Mucosa of gallbladder (tissue), 1 donor: ENCODE measurements at places on chromosomes 7 and 10. TPM values are rescaled to one million over a fixed set of nuclear protein-coding genes. Genes with fewer than 3 reads are reported as not detected.
A peak's percentile ranks its signal among the peaks of the same experiment; 100 is the strongest.

Gene ADAM8
- total RNA-seq, result 12.7 TPM

DNA sequence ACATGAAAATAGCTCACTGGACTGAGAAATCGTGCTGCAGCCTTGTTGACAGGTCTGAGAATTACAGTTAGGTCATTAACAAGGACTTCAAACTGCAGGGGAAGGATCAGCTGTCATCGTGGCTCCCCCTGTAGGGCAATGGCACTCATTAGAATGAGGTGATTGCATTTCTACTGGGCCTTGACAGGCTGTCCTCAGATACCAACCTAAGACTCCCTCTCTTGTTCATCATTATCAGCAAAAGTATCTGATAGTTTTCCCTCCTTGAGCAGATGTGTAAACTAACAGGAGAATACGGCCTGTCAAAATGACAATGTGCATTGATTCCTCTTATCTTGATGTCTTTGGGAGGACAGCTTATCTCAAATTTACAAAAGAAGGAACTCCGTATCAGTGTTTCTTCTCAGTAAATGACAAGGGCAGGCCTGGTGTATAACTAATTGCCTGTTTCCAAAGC lies 648.5 kb upstream of the LRRN3 start:
- peak; percentile 26 for DNase-seq

GRCh38 chr7:11458736-11459483 lies 373.1 kb downstream of the THSD7A start:
- peak; percentile 15 for DNase-seq

Gene PDE1C
- total RNA-seq, result 2.4 TPM

Gene ADO
- total RNA-seq, result 21.2 TPM

DNA sequence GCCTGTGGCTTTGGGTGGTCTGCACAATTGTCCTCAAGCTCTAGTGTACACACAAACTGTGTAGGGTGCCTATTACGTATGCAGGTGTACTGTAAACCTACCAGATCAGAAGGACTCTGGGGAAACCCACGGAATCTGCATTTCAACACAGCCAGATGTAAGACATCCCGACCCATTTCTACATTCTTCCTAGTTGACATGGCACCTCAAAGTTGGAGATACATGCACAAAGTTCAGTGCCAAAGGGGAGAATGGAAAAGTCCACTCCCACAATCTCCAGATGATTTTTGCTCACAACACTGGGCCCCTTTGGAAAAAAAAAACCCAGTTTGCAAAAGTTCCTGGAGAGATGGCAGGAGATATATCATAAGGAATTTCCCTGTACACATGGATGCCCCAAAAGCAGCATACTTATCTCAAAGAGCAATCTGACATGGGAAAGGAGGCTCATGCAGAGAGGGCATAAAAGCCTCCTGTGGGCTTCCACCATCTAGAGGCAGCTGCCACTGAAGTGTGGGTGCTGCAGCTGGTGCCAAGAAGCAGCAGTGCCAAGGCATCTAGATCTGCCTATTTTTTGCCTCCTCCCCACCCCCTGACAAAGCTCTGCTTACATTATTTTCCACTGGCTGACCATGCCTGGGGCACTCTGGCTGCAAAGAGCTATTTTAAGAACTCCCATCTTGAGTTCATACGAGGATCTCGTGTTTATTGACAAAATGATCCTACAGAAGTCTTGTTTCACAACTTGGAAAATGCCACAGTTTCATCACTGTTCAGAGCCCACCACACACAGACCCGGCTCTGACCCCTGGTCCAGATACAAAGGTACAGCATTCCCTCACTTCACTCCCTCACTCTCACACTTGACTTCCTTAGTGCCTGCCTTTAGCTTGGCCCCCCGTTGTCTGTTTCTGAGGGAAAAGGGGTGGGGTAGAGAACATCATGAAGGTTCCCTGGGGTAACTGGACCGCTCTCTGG lies 12.9 kb downstream of the TECTB start:
- DNase-seq, result no peak

DNA sequence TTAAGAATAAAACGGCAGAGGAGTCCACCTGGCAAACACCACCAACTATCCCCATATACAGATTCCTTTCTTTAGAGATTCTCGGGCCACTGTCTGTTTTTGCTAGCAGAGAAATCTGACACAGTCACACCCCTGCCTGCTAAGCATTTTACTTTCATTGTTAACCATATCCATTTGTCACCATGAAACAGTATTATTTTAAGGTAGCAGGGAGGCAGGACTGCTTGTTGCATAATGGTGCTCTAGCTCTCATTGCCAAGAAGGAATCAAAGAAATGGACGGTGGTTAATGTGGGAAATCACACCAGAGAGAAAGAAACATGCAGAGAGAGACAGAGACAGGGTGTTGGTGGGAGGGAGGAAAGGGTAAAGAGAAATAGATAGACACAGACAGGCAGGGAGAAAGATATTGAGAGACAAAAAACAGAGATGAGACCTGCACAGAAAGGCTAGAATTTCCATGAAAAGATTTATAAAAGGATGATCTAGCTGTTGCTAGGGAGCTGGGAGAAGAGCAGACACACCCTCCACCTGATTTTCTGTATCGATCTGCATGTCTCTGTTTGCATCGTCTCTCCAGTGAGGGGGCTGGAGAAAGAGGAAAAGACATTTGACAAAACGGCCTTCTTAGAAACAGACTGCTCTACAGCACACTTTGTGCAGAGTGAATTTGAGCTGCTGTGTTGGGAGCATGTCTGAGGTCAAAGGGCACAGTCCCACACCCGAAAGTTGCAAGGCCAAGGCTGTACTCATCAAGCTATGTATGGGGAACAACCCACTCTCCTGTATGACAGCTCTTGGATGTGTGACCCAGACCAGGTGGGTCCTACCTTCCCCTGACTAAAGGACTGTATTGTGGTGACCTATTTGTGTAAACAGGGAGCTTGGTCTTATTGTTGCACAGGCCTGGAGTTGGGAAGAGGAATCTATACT lies 303.1 kb downstream of the FZD1 start:
- no peak for DNase-seq

- DNase-seq, result peak; percentile 69
These were observed 179.2 kb upstream of the MBL2 start for GRCh38 chr10:52951824-52952223.

GRCh38 chr7:81574723-81575326 lies 195.0 kb downstream of the HGF start:
- no peak for DNase-seq

- DNase-seq, result peak; percentile 44
These were observed 208.6 kb downstream of the ZNF365 start for GRCh38 chr10:62582804-62583208.

GRCh38 chr7:42342381-42342780 lies 105.4 kb upstream of the GLI3 start:
- DNase-seq, result no peak

Gene FFAR4
- total RNA-seq, result 6.1 TPM

Gene ADAM22
- total RNA-seq, result 1.8 TPM

- DNase-seq, result no peak
These were observed 39.6 kb upstream of the MYL10 start for GRCh38 chr7:101668726-101669125.

Gene TEX47
- total RNA-seq, result not detected

DNA sequence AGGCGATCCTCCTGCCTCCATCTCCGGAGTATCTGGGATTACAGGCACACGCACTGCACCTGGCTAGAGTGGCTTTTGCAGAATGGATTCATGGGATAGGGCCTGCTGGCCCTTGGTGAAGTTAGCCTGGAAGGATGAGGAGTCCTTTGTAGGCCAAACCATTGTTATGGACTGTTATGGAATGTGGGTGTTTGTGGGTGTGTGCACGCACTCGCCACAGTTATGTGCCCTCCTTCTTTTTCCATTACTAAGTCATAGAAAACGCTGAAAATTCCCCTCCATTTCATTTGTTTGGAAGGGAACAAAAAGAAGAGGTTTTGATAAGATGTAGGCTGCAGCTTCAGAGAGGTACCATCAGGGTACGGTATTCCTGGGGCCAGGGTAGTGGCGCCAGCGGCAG lies 15.0 kb downstream of the ZNF862 start:
- no peak for DNase-seq

GRCh38 chr7:13651167-13651566 lies 338.3 kb downstream of the ETV1 start:
- no peak for DNase-seq

GRCh38 chr7:84701524-84702306 lies 485.1 kb downstream of the SEMA3D start:
- DNase-seq, result peak; percentile 84

Gene TMEM176B
- total RNA-seq, result 304 TPM

DNA sequence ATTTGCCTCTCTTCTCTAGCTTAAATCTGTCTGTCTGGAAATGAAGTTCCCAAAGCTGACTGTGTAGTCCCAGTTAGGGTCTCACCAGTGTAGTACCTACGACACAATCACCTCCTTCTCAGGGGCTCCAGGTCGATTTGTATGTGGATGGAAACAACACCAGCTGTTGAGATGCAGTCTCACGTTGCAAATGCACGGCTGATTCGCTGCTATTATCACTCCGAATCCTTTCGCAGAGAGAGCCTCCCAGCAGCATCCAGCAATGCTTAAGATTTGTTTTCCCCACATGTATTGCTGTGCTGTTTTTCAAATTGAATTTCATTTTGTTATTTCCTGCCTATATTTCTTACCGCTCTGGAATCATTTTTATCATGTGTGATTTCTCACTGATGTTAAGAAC lies 16.3 kb downstream of the VSTM4 start:
- no peak for DNase-seq

DNA sequence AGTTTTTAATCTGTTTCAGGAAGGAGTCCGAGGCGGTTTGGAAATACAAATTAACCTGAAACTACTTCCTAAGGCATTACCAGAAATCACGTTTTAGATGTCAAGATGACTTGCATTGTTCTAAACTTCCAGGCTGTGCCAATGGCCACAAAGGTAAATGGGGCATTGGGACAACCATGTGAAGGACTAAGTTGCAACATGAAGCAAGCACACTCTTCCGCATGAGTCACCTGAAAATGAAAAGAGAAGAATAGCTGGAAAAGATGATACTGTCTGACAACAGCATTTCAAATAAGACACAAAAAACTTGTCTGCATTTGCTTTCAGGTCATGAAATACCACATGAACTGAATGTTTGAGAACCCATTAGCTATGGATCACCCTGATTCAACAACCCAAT lies 262.1 kb downstream of the AHR start:
- peak; percentile 28 for DNase-seq

- no peak for DNase-seq
These were observed 19.1 kb upstream of the LEP start for GRCh38 chr7:128221929-128222403.

Gene C10orf143
- 4.8 TPM for total RNA-seq

DNA sequence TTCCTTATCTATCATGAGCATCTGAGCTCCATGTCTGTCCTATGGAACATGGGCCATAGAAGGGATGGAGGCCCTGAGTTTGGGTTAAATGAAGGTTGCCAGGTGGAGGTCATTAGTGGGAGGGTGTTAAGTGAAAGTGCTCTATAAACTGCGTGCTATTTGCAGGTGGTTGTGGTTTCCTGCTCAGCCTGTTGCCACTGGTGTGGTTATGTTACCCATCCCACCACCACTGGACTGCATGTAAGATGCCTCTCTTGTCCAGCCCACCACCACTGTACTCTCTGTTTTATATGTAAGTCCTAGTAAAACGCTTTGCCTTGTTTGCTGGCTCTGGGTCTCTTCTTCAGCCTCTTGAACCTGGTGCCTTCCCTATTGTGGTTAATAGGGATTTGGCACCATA lies 711.2 kb downstream of the SORCS3 start:
- no peak for DNase-seq

DNA sequence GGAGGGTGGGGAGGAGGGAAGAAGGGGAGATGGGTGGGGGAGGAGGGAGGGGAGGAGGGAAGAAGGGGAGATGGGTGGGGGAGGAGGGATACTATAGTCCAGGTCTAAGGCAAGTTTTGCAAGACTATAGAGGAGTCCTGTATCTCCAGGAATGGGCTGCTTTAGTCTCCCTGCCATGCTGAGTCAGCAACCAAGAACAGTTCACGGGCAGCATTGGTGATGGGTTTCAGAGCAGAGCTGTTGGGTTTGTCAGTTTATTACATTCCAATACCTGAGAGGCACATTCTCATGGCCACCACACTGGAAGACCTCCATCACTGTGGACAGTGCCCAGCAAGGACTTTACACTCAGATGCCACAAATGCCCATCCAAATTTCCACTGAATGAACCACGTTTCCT lies 212.7 kb downstream of the GRM8 start:
- DNase-seq, result no peak

GRCh38 chr7:101231644-101232043 lies 6.0 kb downstream of the CLDN15 start:
- DNase-seq, result no peak

Gene RBP3
- not detected for total RNA-seq

GRCh38 chr7:66377045-66377444 lies 171.9 kb downstream of the TPST1 start:
- no peak for DNase-seq

DNA sequence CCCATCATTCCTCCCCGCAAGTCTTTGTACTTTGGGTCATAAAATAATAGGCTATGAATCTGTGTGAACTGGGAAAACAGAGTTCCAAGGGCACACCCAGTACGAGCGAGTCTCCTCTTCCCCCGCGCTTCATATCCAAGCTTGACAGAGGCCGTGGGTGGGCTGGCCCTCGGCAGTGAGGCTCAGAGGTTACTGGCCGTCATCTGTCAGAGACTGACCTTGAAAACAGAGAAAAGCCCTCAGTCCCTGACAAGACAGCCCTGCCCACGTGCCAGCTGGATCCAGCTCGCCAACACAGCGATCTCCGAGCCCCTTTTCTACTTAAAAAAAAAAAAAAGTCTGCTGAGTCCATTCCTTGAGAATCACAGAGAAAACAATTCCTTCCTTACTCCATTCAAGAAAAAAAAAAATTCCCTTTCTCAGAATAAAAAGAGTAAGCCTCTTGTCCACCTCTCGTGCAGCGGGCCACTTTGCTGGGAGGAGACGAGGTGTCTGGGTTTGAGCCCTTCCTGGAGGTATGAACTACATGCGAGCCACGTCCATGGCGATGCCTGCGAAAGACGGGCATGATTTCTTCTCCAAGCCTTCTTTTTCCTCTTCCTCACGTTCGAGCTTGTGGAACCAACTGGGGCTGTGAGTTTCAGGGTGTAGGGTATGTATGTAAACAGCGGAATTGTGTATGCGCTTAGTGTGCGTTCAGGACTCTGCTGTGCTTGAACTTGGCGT lies 744 bp upstream of the BICC1 start:
- no peak for DNase-seq

- DNase-seq, result no peak
These were observed 62.9 kb downstream of the MGAM2 start for GRCh38 chr7:142174441-142174840.

DNA sequence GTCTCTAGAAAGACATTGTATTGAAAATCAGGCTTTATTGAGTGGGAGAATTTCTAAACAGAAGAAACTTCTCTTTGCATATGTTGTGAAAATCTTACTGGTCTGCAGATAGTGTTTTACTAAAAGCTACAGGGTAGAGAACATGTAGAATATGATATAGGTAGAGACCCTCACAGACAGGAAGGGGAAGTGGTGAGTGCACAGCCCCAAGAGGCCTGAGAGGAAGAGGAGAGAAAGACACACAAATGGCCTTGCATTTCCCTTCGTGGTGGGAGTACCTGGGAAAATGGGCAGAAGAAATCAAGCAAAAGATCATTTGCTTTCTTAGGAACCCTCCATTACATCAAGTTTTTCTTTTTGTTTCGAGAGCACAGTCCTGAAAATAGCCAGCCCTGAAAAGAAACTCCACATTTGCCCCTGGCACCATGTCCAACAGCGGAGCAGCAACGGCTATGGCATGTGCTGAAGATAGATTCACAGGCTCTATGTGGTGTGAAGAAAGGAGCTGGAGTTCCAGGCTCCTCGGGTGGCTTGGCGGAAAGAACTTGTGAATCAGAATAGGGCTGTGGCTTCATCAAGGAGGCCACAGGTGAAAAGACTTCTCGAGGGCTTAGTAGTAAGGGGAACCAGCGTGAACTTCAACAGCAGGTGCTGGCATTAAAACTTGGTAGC lies 143.5 kb downstream of the CALCR start:
- no peak for DNase-seq

Gene SPDYE2
- total RNA-seq, result not detected
